Activated CD8-positive, alpha-beta memory T cell treated with anti-CD3 and anti-CD28 coated beads for 1 hour (primary cell): ENCODE measurements at places on chromosomes 5 and 9.

GRCh38 chr5:58153255-58153654 is 306.6 kb downstream of the PLK2 start:
- no peak for DNase-seq

GRCh38 chr5:116876240-116876840 is 301.7 kb upstream of the SEMA6A start:
- no peak for DNase-seq

DNA sequence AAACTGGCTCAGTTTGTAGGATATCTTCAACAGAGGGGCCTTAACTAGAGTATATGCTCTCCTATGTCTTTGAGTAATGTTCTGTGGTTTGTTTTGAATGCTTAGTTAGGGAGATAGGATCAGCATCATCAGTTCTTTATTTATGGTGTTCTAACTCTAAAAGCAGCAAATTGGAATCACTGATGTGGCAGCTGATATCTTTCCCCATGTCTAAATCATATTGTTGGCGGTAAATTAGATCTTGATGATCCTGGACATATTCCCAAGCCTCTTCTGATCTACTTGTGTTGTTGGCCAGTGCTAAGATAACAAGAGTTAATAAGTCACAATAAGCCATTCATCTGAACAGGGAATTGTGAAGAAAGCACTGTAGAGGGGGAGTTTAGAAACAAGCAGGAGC is 332.4 kb upstream of the DAB2 start:
- DNase-seq = no peak

DNA sequence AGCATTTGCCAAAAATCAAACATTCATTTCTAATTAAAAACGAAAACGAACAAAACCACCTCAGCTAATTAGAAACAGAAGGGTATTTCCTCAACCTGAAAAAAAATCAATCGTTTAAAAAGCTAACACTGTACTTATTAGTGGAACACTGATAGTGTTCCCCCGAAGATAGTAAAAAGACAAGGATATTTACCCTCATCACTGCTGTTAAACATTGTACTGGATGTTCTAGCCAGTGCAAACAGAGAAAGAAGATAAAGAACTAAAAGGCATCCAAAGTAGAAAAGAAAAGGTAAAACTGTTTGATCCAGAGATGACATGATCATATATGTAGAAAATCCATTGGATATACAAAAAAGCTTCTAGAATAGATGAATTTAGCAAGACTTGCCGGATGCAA is 508.3 kb downstream of the DMRTA1 start:
- DNase-seq = no peak

- no peak for DNase-seq
Measured at GRCh38 chr5:122908662-122909061, 63.2 kb downstream of the SNX24 start.

- no peak for DNase-seq
Measured at GRCh38 chr9:95515272-95516113, 1.3 kb downstream of the PTCH1 start.

GRCh38 chr5:68054638-68055037 is 160.9 kb upstream of the PIK3R1 start:
- DNase-seq = no peak

- DNase-seq = no peak
Measured at GRCh38 chr9:80954521-80954920, 734.8 kb downstream of the TLE1 start.

DNA sequence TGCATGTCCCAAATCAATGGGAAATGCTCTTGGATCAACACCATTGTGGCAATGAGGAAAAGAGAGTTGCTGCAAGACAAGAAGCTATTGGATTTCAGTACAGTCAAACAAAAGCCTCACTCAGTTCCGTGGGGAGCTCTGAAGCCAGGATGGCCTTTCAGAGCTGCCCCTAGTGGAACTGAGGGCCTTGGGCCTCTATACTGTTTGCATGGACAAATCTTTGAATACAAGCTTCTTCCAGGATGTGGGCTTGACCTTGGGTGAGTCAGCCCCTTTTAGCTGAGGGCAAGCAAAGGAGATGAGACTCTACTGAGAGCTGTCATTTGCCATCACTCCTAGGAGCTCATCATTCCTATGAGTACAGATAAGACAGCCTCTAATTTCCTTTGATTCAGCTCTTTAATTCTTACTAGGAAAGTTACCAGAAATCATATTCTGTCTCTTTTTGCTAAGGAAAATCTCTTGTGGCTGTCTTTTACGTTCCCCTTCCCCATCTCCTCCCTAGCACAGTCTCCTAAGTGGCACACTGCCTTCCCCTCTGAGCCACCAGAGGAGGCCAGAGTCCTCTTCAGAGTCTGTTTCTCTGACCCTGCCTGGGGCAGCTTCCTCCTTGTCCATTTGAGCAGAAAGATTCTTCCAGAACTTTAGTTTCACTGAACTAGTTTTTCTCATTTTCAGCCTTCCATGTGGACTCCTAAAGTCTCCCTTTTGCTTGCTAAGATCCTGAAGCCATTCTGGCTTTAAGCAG is 168.8 kb upstream of the POC5 start:
- DNase-seq = no peak

DNA sequence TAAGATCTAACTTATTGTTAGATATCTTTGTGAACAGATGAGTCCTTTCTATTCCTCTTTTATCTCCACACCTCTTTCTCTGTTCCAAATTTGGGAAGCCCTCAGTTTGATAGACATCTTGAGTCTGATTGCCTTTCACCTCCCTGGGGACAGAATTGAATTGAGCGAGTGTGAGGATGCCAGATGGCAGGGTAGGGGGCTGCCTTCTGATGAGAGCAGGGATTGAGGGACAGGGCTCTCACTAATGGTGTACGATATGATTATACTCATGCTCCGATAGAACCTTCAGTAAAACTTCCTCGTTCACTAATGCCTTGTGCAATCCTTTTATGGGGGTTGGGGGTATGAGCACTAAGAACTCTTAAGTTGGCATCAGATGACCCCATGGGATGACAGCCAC is 172.1 kb upstream of the DAP start:
- no peak for DNase-seq

DNA sequence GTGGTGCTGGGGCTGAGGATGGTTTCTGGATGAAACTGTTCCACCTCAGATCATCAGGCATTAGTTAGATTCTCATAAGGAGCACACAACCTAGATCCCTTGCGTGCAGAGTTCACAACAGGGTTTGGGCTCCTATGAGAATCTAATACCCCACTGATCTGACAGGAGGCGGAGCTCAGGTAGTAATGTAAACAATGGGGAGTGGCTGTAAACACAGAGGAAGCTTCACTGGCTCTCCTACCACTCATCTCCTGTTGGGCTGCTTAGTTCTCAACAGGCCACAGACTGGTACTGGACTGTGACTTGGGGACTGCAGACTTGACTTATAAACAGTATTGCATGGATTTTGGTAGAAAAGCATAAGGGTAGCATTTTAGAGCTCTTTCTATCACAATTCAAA is 870.7 kb upstream of the CDH10 start:
- DNase-seq = no peak

GRCh38 chr5:136155761-136156160 is 23.1 kb downstream of the SMAD5 start:
- DNase-seq = no peak

- no peak for DNase-seq
Measured at GRCh38 chr5:126805063-126805462, 28.1 kb downstream of the LMNB1 start.

GRCh38 chr9:127897193-127897692 is 2.2 kb downstream of the ST6GALNAC6 start:
- DNase-seq = no peak

GRCh38 chr5:148967783-148968182 is 95.1 kb downstream of the SH3TC2 start:
- no peak for DNase-seq

DNA sequence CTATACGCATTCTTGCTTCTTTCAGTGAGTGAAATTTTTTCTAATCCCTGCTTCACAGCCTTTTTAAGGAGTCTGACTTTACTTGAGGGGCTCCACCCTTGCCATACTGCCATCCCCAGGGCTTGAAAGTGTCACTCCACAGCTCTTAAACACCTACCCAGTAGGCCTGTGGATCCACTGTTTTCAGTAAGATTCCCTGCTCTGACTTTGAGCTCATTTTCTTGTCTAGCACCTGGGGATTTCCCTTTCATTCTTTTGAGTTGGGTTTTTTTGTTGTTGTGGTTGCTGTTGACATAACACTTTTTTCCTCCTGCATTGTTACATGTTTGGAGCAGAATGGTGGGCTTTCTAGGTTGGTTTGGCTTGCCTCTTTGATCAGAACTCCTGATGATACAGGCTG is 23.6 kb downstream of the SREK1IP1 start:
- no peak for DNase-seq

- peak; percentile 42 for DNase-seq
Measured at GRCh38 chr5:172110921-172111851, 76.8 kb downstream of the STK10 start.

DNA sequence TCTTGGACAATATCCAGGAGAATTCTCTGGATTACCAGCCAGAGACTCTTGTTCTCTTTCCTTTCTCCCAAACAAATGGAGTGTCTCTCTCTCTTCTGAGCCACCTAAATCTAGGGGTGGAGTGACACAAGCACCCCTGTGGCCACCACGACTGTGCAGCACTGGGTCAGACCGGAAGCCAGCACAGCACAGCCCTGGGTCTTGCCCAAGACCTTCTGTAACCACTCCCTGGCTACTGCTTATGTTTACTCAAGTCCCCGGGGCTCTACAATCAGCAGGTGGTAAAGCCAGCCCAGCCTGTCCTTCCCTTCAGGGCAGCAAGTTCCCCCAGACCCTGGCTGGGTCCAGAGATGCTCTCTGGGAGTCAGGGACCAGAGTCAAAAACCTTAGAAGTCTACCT is 110.0 kb upstream of the TUT7 start:
- no peak for DNase-seq

GRCh38 chr5:53257806-53258373 is 148.3 kb upstream of the MOCS2 start:
- no peak for DNase-seq

GRCh38 chr9:131441441-131441840 is 47.6 kb downstream of the PRRC2B start:
- DNase-seq = no peak

DNA sequence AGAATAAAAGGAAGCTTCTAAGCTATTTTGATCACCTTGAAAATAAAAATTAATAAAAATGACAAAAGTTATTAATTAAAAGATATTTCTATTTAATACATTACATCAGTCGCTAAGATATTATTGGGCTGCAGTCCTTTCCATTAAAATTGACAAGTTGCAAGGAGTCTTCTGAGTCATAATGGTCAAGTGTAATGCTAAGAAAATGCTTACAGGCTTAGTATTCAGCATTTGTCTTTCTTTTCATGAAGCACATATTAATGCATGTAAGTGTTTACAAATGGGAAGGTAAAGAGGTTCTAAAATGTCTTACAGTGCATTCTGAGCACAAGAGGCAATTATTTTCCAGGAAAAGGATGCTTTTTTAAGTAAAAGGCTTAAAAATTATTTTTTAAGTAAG is 17.3 kb downstream of the SPINK9 start:
- DNase-seq = no peak

DNA sequence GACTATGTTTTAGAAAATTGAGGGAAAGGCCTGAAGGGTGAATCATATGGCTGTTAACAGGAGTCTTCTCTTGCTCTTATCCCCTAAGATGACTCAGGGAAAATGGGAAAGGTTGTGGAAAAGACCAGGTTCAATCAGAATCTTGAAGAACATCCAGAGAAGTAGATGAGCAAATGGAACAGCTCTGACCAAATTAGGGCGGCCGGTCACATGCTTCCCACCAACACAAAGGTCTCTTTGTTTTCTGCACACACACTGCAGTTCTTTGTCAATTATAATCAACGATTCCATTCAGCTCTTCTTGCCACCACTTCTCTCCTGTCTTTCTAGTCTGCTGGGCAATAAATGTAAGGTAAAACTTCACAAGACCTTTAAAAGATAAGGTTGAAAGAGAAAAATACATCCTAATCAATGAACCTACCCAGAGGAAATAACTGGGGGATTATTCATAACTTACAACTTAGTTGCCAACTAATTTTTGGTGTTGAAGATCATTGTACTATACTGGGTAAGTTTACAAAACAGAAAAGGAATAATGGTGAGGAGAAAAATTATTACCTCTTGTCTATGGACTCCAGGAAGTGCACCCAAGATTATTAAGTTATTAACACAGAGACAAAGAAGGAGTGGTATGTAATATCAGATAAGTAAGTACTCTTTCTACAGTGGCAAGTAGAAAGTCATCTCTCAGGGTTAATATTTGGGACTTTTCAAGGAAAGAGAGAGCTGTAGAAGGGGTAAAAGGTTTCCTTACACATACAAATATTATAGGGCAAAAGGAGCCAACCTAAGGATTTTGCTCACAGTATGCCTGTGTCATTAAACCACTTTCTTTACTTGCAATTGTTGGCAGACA is 441.9 kb upstream of the PIK3R1 start:
- no peak for DNase-seq

GRCh38 chr9:68746525-68746924 is 41.5 kb downstream of the PIP5K1B start:
- no peak for DNase-seq

DNA sequence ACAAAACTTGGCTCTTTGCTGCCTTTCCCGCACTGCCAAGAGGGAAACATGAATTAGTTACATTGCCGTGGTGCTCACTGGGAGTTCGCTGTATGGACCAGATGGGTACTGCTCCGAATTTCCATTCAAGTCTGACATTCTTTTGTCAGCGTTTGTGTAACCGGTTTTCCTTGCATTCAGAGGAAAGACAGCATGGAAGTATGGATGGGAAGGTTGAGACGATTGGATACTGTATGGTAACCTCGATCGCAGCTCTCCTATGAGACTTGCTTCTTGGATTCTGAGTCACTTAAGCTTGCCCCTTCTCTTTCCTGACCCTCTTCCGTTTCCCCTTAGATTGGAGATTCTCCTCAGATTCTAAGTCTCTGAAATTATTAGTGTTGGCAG is 625 bp upstream of the UBLCP1 start:
- DNase-seq = no peak

GRCh38 chr9:134571326-134571931 is 70.2 kb upstream of the COL5A1 start:
- no peak for DNase-seq

- DNase-seq = no peak
Measured at GRCh38 chr5:138849439-138849838, 25.7 kb downstream of the LRRTM2 start.

GRCh38 chr9:93114169-93114983 is 18.4 kb downstream of the CARD19 start:
- DNase-seq = no peak

DNA sequence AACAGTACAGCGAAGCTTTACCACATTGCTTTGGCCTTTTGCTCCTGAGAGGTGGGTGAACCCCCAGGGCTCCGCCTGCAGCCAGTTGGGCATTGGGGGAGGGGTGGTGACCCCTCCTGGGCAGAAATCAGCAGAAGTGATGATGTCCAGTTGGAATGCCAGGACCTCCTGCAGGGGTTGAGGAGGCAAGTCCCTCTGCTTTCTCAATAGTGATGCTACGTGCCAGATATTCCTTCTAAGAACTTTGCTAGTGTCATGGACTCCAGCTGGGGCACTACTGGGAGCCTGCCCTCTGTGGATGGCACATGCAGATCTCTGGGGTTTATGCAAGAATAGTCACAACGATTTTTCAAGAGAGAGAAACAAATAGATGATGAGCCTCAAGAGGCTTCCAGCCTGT is 95.6 kb downstream of the NDFIP1 start:
- DNase-seq = no peak
